ENCODE measurements at places on chromosomes 7 and 10. TPM values are rescaled to one million over a fixed set of nuclear protein-coding genes. Genes with fewer than 3 reads are reported as not detected.

DNA sequence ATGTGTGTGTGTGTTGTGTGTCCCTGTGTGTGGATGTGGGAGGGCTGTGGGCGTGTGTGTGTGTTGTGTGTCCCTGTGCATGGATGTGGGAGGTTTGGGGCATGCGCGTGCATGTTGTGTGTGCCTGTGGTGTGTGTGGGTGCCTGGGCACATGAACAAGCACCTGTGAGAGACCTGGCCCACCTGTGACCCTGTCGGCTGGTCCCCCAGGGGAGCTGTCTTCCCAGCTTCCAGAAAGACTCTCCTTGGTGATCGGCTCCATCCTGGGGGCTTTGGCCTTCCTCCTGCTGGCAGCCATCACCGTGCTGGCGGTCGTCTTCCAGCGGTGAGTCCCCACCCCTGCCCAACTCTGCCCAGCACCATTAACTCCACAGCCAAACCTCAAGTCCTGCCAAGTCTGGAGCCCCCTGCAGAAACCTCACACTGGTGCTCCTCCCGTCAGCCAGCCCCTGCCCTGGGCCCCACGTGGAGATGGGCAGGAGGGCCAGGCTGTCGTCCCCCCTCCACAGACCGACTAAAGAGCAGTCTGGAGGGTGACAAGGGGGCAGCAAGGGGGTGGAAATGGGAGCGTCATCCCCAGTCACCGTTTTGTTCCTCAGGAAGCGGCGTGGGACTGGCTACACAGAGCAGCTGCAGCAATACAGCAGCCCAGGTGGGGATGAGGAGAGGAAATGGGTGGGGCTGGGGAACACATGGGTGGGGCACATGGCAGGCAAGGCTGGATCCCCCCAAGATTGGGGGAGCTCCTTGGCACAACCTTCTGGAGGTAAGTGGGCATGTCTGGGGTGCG is 12.7 kb downstream of the EPHB6 start:
- DNase-seq, result no peak

ETV1 gene
- 0.18 TPM for total RNA-seq

- no peak for DNase-seq
These were observed 15.9 kb upstream of the PRTFDC1 start for GRCh38 chr10:24968349-24968748.

- no peak for DNase-seq
These were observed 4.6 kb downstream of the HOXA4 start for GRCh38 chr7:27125986-27126394.

GRCh38 chr10:10462151-10462941 is 555.3 kb upstream of the CELF2 start:
- DNase-seq, result no peak

DNA sequence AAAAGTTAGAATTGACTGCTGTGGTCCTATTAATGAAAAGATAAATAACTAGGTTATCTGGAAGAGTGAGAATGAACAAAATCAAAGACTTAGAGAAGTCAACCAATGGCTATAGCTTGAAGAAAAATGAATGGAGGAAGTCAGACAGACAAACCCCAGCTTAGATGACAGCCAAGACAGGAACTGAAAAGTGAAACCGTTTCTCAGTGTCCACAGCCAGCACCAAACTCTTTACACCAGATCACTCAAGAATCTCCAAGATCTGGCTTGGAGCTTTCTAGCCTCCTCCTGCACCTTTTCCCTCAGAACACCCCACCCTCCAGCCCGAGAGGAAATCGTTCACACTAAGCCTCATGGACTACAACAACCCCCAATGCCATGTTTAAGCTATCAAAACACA is 167.0 kb downstream of the SFMBT2 start:
- no peak for DNase-seq

- DNase-seq, result no peak
These were observed 15.4 kb downstream of the SEC61G start for GRCh38 chr7:54743580-54743979.

CFAP58 gene
- 0.27 TPM for total RNA-seq

DNA sequence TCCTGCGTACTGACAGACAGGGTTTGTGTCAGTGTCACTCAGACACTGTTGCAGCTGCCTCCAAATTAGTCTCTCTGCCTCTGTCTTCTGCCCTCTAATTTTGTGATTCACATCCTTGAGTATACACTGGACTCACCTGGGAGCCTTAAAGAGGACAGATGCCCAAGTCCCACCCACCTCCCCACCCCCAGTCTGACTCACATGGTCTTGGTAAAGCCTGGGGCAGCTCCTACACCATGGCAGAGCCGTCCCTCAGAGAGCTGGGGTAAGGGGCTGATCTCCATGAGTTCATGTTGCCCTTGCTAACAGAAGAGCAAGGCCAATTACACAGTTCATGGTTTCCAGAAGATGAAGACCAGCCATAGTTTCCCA is 197.6 kb upstream of the STK17A start:
- no peak for DNase-seq

- no peak for DNase-seq
These were observed 21.8 kb upstream of the ZMIZ1 start for GRCh38 chr10:79046741-79047583.

ADCYAP1R1 gene
- not detected for total RNA-seq

DNA sequence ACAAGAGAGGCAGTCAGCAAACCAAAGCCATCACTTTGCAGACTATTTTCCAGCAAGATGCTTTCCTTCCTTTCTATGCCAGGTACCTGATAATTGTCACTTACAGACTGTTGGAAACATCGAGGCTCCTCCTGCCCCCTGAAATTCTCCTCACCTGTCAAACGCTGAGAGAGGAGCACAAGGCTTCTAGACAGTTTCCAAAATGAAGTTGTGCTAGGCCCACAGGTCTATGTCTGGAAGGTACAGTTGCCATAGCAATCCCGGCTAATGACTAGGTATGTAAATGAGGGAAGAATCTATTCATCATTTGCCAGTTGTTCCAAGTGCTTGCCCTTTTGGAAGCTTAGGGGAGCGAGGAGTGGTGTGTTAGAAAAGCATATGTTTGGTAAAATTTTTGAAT is 334.4 kb downstream of the CALN1 start:
- DNase-seq, result no peak

ACSM6 gene
- total RNA-seq, result not detected

DNAJC12 gene
- total RNA-seq, result 29.1 TPM

DNA sequence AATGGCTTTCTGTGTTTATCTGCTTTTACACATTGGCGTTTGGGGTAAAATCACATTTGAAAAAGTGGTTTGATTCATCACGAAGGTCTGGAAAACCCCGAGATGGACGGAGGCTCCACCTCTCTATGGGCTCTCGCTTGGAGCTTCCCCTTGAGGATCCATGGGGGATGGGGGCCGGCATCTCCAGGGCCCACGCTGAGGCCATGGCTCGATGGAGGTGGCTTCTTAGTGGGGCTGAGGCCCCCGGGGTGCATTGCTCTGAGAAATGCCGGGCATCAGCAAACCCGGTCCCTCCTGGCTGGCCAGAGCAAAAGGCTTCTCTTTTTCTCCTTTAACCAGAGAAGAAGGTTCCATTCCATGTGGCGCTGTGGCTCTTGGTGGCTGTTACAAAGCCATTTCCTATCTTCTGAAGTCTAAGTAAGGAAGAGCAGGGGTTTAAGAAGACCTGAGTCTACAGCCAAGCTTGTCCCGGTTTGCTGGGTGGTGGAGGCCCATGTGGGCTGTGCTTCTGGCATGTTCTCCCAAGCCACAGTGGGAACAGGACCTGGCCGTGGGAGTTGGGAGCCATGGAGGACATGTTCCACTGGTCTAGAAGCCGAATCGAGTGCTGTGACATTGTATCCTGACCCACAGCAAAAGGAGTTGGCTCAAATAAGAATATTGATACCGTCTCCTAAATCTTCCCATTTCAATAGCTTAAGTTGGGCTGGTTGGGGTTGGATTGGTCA is 243.5 kb upstream of the PITRM1 start:
- no peak for DNase-seq

- DNase-seq, result no peak
These were observed 116.3 kb downstream of the MLLT10 start for GRCh38 chr10:21650353-21650752.

GRCh38 chr7:43439631-43440401 is 143.1 kb upstream of the STK17A start:
- DNase-seq, result peak; percentile 66

MEOX2 gene
- not detected for total RNA-seq

GRCh38 chr7:69254643-69255042 is 343.6 kb upstream of the AUTS2 start:
- no peak for DNase-seq

- no peak for DNase-seq
These were observed 53.3 kb upstream of the RABGEF1 start for GRCh38 chr7:66687186-66687585.

CRYGN gene
- total RNA-seq, result 0.90 TPM

GRCh38 chr7:10875080-10875479 is 98.6 kb upstream of the PHF14 start:
- no peak for DNase-seq

DNA sequence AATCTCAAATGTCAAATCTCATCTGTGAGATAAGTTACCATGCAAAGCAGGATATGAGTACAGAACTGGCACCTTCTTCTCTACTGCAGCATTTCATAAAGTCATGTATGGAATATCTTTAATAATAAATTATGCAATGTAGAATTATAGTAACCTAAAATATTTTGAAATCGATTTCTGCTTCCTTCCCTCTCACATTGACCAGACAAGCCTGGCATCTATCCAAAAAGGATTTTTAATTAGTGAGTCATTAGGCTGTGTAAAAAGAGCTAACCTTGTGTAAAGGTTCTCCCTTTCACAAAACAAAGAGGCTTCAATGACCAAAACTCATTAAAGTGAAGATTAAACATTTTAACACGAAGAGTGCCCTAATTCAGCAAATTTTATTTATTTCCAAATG is 48.8 kb upstream of the EXOC6 start:
- DNase-seq, result no peak

TSPAN14 gene
- total RNA-seq, result 43.9 TPM

DNA sequence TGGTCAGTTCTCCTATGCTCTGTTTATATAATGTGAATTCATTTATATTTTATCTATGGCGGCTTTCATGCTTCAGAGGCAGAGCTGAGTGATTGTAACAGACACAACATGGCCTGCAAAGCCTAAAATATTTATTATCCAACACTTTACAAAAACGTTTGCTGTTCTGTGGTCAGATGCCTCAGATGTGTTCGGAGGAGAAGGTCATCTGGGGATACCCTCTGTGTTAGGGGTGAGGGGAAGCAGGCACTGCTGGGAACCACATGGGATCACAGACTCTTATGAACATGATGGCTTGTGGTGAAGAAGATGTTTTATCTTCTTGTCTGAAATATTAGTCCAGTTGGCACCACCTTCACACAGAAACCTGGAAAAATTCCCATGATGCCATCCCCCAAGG is 203.4 kb downstream of the PHTF2 start:
- DNase-seq, result no peak

- DNase-seq, result no peak
These were observed 163.6 kb upstream of the HPS1 start for GRCh38 chr10:98610301-98610700.

WIPF3 gene
- total RNA-seq, result not detected

DNA sequence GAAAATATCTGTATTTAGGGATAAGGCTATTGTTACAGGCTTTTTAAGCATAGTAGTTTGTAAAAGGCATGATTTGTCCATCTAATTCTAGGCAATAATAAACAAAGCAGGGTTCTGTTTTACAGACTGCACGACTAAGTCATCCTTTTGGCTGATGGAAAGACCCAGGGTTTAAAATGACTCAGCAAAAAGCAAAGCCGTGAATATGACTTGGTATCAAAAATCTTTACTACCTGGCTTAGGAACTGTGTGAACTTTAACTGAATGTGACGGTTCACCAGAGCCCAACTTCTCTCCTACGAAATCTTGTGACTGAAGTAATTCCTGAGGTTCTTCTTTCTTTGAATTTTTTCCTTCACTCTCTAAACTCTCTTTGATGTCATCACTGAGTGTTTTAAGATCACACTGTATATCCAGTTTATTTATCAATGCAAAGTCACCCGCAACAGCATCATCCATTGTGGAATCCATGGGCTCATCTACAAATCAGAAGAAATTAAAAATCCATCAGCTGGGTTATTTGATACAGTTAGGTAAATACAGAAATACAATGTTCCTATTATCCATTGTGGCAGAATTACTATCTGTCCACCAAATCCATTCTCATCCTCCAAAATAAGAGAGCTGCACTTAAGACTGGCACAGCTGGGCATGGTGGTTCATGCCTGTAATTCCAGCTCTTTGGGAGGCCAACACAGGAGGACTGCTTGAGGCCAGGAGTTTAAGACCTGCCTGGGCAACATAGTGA is 17.0 kb downstream of the ATE1 start:
- no peak for DNase-seq

- no peak for DNase-seq
These were observed 151.3 kb downstream of the DGKI start for GRCh38 chr7:137695494-137695893.

CCDC7 gene
- total RNA-seq, result 10.4 TPM

DNA sequence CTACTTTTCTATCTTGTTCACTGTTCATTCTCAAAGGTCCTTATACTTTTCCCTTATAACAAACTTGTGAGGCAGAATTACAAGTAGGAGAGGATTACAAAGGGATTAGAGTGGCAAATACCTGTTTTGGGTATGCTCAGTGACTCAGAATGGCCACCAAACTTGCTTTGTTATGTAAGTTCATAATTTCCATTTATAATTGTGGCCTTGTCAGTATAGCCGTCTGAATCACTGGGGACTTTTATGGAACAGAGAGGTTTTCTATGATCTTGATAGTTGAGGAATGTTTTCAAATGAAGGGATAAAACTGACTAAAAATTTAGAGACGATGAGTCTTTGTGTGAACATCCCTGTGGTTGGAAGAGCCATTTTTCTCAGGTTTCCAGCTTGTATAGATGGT is 116.2 kb downstream of the SND1 start:
- DNase-seq, result no peak

DNA sequence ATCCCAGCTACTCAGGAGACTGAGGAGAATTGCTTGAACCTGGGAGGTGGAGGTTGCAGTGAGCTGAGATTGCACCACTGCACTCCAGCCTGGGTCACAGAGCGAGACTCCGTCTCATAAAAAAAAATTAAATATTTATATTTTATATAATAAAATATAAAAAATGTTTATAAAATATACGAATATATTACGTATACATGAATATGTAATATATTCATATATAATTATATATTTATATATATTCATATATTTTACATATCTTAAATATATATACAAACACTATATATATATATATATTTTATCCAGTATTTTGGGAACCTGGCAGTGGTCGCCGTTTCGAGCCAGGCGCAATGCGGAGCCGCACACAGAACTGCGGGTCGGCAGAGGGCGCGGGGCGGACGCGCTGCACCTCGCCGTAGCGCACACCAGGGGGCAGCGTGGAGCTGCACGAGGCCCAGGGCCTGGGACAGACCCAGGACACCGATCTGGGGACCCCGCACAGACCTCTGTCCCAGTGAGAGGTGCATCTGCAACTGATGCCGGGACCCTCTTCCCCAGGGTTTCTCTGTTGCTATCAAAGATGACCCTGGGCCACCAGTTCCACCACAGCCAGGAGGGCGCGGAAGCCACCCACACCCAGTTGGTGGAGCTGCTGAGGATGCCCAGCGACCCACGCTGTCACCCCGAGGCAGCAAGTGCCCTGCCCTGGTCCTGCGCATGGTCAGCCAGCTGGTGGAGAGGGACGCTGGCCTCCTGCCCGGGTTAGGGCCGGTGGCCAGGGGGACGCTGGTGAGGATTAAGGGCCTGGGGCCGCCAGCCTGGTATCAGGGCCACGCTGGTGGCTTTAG is 22.7 kb downstream of the AP5Z1 start:
- peak; percentile 68 for DNase-seq
